ENCODE measurements at places on chromosomes 13 and 19. TPM values are rescaled to one million over a fixed set of nuclear protein-coding genes. Genes with fewer than 3 reads are reported as not detected.

DNA sequence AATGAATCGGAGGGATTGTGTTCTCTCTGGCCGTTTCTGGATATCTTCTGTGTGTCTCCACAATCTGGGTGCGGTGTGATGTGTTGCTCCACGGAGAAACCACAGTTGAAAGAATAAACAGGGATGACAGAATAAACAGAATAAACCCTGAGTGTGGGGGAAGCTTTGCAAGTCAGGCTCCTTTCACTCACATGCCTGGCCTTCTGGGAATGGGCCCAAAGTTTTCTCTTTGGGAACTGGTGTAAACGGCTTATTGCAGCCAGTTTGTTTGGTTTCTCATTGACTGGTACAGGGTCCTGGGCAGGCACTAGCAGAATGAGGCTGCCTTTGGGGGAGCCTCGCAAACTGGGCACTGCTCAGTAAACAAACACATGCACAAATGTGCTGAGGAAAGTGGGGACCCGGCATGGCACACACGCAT, 324.7 kb downstream of the DLEU7 start:
- H3K36me3 ChIP-seq, result no peaks in the 10 kb centered on the region
- peak overlapping the region; percentile 66 for H3K27ac ChIP-seq
- no peak overlapping the region for H3K4me3 ChIP-seq

DNA sequence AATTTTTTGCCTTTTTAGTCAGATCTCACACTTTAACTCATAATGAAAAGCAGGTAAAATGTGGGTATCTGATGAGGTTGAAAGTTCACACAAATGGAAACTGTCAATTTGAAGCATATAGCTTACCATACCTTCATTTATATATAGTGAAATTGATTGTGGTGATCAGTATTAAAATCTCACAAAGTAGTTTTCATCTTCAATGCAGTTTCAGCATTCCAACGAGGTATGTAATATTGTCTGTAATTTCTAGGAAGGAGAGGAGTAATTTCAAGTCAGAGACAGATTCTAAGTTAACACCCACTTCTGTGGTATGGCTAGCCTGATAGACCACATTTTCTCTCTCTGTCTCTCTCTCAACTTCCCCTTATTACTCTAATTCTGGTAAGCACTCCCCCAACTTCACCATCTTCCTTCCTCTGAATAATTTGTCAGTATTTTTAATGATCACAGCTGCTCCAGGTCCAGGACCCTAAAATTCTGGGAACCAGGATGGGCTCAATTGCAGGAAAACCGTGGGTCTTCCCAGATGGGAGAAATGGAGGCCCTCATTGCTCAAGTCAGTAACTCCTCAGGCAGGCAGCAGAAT, 455.7 kb downstream of the FGF9 start:
- no peak overlapping the region for H3K27ac ChIP-seq
- H3K4me1 ChIP-seq, result no peaks in the 10 kb centered on the region
- no peaks in the 10 kb centered on the region for H3K27me3 ChIP-seq
- no peaks in the 10 kb centered on the region for H3K36me3 ChIP-seq
- DNase-seq, result no peak

DNA sequence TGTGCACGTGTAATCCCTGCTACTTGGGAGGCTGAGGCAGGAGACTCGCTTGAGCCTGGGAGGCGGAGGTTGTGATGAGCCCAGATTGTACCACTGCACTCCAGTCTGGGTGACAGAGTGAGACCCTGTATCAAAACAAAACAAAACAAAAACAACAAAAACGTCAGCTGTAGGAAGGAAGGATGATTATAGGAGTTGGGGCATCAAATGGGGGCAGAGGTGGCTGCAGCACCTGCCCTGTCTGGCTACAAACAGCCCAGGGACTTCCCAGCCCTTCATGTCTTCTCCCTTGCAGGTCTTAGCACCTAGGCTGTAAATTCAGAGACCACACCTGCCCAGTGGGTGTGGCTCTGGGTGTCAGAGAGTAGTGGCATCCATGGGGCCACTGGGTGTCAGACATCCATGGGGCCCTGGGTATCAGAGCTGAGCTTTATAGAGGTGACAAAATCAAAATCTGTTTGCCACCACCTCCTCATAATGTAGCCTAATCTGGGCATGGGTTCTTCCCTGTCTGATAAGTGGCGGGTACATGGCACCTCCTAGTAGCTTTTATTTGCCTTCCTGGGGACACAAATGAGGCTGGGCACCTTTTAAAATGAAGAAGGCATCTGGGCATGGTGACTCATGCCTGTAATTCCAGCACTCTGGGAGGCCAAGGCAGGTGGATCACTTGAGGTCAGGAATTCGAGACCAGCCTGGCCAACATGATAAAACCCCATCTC, 4.7 kb upstream of the B3GNT3 start:
- H3K27me3 ChIP-seq, result no peaks in the 10 kb centered on the region
- H3K27ac ChIP-seq, result no peak overlapping the region
- no peak overlapping the region for H3K4me3 ChIP-seq
- DNase-seq, result no peak
- H3K36me3 ChIP-seq, result no peaks in the 10 kb centered on the region

DNA sequence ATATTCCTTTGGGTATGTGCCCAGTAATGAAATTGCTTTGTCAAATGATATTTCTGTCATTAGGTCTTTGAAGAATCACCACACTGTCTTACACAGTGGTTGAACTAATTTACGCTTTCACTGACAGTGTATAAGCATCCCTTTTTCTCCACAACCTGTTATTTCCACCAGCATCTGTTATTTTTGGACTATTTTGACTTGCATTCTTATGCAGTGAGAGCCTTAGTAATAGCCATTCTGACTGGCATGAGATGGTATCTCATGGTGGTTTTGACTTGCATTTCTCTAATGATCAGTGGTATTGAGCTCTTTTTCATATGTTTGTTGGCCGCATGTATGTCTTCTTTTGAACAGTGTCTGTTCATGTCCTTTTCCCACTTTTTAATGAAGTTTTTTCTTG, 92.0 kb upstream of the SPATA13 start:
- no peak overlapping the region for H3K27ac ChIP-seq
- no peak overlapping the region for H3K4me3 ChIP-seq
- peaks cover 22% of the 10 kb centered on the region for H3K4me1 ChIP-seq
- no peaks in the 10 kb centered on the region for H3K36me3 ChIP-seq

DNA sequence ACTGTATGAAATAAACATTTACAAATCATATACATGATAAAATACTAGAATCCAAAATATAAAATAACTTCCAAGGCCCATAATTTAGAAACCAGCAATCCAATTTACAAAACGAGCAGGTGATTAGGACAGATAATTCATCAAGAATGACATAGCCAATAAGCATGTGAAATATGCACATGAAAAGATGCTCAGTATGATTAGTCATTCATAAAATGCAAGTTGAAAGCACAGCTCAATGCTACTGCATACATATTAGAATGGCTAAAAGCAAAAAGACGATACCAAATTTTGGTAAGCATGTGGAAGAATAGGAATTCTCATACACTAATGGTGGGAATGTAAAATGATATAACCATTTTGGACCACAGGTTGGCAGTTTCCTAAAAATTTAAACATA, 837.2 kb upstream of the MIR17HG start:
- H3K4me1 ChIP-seq, result no peaks in the 10 kb centered on the region
- DNase-seq, result no peak
- H3K4me3 ChIP-seq, result no peak overlapping the region
- H3K27ac ChIP-seq, result no peak overlapping the region
- no peaks in the 10 kb centered on the region for H3K36me3 ChIP-seq

DNA sequence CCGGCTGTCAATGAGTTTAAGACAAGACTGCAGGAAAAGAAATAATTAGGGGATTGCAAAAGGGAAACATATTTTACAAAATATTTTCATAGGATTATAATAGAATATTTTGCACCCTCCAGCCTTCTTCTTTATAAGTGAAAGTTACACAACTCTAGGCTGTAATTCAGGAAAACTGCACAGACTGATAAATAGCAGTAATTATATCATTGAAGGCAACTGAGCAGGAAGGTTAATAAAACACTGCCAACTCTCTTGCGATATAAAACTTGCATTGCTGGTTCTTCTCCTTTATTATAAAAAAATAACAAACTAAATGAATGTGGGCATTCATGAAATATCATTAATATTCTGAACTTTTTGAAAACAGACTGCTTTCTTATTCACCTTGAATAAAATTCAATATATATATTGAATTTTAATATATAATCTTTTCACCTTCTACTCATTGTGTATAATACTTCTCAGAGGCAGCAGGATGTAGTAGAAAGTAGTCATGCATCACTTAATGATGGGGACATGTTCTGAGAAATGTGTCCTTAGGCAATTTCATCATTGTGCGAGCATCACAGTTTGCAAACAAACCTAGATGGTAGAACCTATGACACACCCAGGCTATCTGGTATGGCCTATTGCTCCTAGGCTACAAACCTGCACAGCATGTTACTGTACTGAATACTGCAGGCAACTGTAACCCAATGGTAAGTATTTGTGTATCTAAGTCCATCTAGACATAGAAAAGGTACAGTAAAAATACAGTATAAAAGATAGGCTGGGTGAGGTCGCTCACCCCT, 24.9 kb upstream of the STARD13 start:
- no peak for DNase-seq
- H3K27me3 ChIP-seq, result no peaks in the 10 kb centered on the region
- no peak overlapping the region for H3K27ac ChIP-seq
- no peak overlapping the region for H3K4me3 ChIP-seq
- H3K4me1 ChIP-seq, result no peaks in the 10 kb centered on the region

DNA sequence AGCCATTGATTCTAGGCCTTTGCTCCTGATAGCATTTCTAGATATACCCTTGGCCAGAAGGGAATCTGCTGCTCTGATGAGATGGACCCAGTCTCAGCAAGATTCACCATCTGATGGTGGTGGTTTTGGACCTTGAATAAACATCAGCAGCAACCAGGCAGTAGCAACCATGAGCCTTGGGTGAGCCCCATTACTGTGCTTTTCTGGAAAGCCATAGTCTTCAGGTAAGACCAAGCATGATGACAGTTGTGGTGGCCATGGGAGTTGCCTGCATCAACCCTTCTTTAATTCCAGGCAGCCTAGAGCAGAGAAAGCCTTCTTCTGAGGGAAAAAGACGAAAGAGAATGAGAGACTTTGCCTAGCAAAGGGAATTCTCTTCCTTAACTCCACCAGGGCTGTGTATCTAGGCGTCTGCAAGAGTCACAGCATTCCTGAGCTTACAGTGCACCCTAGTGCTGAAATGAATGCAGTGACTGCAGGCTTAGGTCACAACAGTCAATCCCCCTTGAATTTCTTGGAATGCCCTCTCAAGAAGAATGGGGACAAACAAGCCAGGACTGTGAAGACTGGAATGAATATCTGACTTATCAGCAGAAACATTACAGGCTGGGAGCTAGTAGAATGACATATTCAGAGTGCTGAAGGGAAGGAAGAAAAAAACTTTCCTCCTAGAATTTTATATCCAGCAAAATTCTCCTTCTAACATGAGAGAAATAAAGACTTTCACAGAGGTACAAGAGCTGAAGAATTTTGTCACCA, 942.4 kb upstream of the PCDH20 start:
- H3K4me1 ChIP-seq, result no peaks in the 10 kb centered on the region
- H3K27ac ChIP-seq, result no peak overlapping the region
- H3K4me3 ChIP-seq, result no peak overlapping the region
- no peak for DNase-seq

DNA sequence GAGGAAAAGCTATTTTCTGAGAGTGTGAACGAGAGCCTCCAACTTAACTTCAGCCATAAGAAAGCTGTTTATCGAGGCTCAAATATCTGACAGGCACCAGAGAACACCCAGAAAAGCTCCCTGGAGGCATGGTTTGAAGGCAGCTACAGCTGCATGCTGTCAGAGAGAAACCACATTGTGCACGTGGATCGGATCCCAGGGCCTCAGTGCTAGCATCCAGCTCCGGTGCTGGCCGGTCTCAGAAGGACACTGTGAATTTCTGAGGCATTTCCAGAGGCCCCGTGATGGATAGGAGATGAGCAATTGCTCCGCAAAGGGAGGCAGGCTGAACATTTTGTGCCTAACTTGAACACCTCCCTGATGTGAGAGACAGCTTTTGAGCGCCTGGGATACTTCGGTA, 315.7 kb downstream of the FGF9 start:
- H3K36me3 ChIP-seq, result no peaks in the 10 kb centered on the region
- DNase-seq, result no peak
- H3K27ac ChIP-seq, result no peak overlapping the region
- no peaks in the 10 kb centered on the region for H3K4me1 ChIP-seq

DNA sequence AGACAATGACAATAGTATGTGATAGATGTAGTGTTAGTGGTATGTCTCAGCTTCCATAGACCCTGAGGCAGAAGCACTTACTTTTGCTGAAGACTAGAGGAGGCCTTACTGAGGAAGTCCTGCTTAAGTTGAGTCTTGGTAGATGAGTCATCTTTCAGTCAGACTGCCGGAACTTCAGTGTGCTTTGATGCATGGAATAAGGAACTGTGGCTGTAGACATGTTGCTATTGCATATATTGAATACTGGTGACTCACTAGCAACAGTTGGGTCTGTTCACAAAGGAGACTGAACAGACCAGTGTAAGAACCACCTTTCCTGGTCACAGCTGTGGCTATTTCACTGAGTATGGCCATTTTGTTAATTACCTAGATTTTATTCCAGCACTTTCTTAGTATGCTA, 1000.6 kb downstream of the OLFM4 start:
- H3K27ac ChIP-seq, result no peak overlapping the region
- DNase-seq, result no peak
- H3K4me3 ChIP-seq, result no peak overlapping the region
- no peaks in the 10 kb centered on the region for H3K4me1 ChIP-seq

DNA sequence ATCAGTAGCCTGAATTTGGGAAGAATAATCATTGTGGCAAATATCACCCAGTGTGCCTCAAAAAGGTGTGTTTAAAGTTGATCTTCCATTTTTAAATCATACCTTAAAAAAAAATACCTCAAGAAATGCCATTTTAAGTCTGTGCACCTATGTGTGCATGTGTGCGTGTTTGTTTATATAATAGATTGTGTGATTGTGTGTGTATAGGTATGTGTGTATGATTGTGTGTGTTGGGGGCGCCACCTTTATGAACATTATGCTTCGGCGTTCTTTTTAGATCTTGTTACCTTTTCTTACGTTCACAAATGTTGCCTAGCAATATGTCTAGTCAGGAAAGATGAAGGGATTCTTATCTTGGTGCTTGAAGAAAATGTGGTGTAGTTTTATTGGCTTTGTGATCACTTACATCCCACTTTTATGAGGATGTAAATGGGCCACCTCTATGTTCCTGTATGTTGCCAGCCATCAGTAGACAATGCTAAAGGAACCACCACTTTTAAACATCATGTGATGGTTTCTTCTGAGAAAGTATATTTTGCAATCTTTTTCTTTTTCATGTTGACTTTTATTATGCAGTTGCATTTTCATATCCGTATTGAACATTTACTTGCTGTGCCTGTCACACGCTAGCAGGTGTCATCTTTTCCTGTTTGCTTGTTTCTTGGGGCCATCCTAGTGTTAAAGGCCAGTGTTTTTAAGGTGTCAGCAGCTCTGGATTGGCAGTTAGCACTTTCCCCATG, 2.2 kb upstream of the IRS2 start:
- peak overlapping the region; percentile 54 for H3K27ac ChIP-seq
- H3K4me1 ChIP-seq, result peaks cover 4% of the 10 kb centered on the region
- no peaks in the 10 kb centered on the region for H3K27me3 ChIP-seq
- H3K4me3 ChIP-seq, result no peak overlapping the region
- DNase-seq, result no peak

Gene INSL3
- not detected for total RNA-seq

Gene CDK8
- 8.2 TPM for total RNA-seq

Gene LILRB5
- total RNA-seq, result 9.0 TPM

Gene SBSN
- total RNA-seq, result not detected

Gene LRRC63
- not detected for total RNA-seq

Gene LGALS7B
- not detected for total RNA-seq

Gene LILRA1
- 0.90 TPM for total RNA-seq

Gene VSTM2B
- not detected for total RNA-seq
